ENCODE measurements at places on chromosomes 1 and 21. TPM values are rescaled to one million over a fixed set of nuclear protein-coding genes. Genes with fewer than 3 reads are reported as not detected.

The CFHR5 gene
- not detected for total RNA-seq

The BACE2 gene
- 9.3 TPM for total RNA-seq

The MNDA gene
- 1.0 TPM for total RNA-seq

The LORICRIN gene
- not detected for total RNA-seq

The C1orf21 gene
- total RNA-seq: 128 TPM

The FALEC gene
- total RNA-seq: not detected

The MINDY1 gene
- total RNA-seq: 13.4 TPM

DNA sequence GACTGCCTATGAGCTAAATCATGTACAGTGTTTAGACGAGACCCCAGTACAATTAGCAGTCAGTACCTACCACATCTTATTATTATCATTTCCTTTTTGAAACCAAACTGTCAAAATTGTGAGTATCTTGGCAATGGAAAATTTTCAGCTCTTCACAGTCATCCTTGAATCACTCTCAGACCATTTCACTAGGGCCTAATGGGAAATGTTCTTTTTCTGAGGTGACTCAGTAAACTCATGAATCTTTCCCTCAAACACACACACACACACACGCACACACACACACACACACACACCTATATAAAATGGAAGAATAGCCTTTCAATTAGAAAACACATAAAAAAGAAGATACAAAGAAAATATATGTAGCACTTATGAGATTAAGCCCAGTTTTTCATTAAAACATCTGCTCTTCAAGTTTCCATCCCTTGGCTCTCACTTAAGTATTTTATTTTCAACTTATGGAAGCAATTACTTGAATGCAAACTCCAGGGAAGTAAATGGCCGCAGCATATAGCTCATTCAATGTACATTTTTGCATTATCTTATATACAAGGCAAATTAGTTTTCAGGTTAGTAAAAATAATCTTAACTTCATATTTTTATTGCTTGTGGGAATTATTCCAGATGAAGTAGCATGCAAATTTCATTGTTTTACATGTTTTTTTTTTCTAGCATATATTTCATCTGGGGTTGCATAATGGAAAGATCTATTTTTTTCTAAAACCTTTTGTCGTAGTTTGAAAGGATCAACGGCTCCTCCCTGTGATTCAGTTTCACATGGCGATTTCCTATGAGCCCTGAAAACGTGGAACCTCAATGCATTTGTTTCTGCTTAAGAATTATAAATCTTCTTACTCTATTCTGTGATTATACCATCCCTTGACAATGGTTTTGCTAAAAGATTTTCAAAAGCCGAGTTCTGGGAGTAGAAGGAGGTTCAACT, 46.3 kb upstream of the TMPRSS15 start:
- no peak overlapping the region for H3K27ac ChIP-seq
- H3K36me3 ChIP-seq: no peaks in the 10 kb centered on the region
- H3K4me3 ChIP-seq: no peak overlapping the region
- H3K27me3 ChIP-seq: no peaks in the 10 kb centered on the region
- H3K4me1 ChIP-seq: no peaks in the 10 kb centered on the region
- no peak for DNase-seq

GRCh38 chr1:198967566-198967965, 328.7 kb downstream of the PTPRC start:
- H3K36me3 ChIP-seq: no peaks in the 10 kb centered on the region
- no peaks in the 10 kb centered on the region for H3K27me3 ChIP-seq
- no peak overlapping the region for H3K4me3 ChIP-seq
- DNase-seq: no peak
- no peak overlapping the region for H3K27ac ChIP-seq

GRCh38 chr21:43869486-43870325, 4.7 kb downstream of the AGPAT3 start:
- H3K27ac ChIP-seq: peak overlapping the region; percentile 87
- H3K36me3 ChIP-seq: no peaks in the 10 kb centered on the region
- H3K27me3 ChIP-seq: no peaks in the 10 kb centered on the region
- H3K4me3 ChIP-seq: no peak overlapping the region
- peaks cover 53% of the 10 kb centered on the region for H3K4me1 ChIP-seq

- no peaks in the 10 kb centered on the region for H3K36me3 ChIP-seq
- H3K27ac ChIP-seq: no peak overlapping the region
- DNase-seq: no peak
- no peaks in the 10 kb centered on the region for H3K27me3 ChIP-seq
- H3K4me3 ChIP-seq: no peak overlapping the region
- H3K4me1 ChIP-seq: peaks cover 6% of the 10 kb centered on the region
Observed at GRCh38 chr1:231563247-231563646, 34.8 kb downstream of the TSNAX start.

GRCh38 chr1:56872597-56872996, 18.0 kb downstream of the C8A start:
- no peak overlapping the region for H3K4me3 ChIP-seq
- no peak for DNase-seq
- H3K27me3 ChIP-seq: no peaks in the 10 kb centered on the region
- H3K27ac ChIP-seq: no peak overlapping the region

- H3K36me3 ChIP-seq: no peaks in the 10 kb centered on the region
- no peak for DNase-seq
- H3K27ac ChIP-seq: no peak overlapping the region
- no peaks in the 10 kb centered on the region for H3K4me1 ChIP-seq
Observed at GRCh38 chr1:60831780-60832179, 250.6 kb upstream of the NFIA start.

DNA sequence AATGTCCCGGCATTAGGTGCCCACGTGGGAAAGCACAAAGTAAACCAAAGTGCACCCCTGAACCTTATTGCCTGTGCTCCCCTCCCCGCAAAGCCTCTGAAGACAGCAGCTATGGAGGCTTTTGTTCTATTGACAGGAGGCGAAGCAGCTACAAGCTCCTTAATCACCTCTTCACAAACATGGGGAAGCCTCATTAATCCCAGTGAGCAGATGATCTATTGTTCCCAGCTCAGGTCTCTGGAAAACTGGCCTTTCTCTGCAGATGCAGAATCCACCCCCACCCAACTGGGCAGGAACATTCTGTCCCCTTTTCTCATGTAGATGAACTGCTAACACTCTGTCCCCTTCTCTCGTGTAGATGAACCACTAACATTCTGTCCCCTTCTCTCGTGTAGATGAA, 190.5 kb upstream of the CSF3R start:
- H3K27me3 ChIP-seq: peaks cover 25% of the 10 kb centered on the region
- H3K4me1 ChIP-seq: no peaks in the 10 kb centered on the region
- H3K36me3 ChIP-seq: no peaks in the 10 kb centered on the region
- H3K4me3 ChIP-seq: no peak overlapping the region
- no peak overlapping the region for H3K27ac ChIP-seq

- H3K4me1 ChIP-seq: no peaks in the 10 kb centered on the region
- no peak overlapping the region for H3K27ac ChIP-seq
- H3K36me3 ChIP-seq: no peaks in the 10 kb centered on the region
- H3K4me3 ChIP-seq: no peak overlapping the region
- DNase-seq: no peak
Observed at GRCh38 chr1:238129677-238130076, 239.0 kb upstream of the ZP4 start.

- no peak overlapping the region for H3K27ac ChIP-seq
- no peak overlapping the region for H3K4me3 ChIP-seq
- no peaks in the 10 kb centered on the region for H3K4me1 ChIP-seq
- no peak for DNase-seq
Observed at GRCh38 chr1:183209533-183210158, 23.6 kb downstream of the LAMC2 start.

GRCh38 chr1:39564340-39564739, 12.2 kb downstream of the PABPC4 start:
- H3K36me3 ChIP-seq: peaks cover 100% of the 10 kb centered on the region
- H3K4me1 ChIP-seq: peaks cover 7% of the 10 kb centered on the region
- DNase-seq: no peak

- DNase-seq: no peak
- H3K4me3 ChIP-seq: no peak overlapping the region
- H3K36me3 ChIP-seq: no peaks in the 10 kb centered on the region
- no peak overlapping the region for H3K27ac ChIP-seq
- H3K27me3 ChIP-seq: no peaks in the 10 kb centered on the region
Observed at GRCh38 chr1:34761176-34761761, 1.7 kb downstream of the GJB4 start.

GRCh38 chr1:169108863-169109560, 2.5 kb downstream of the ATP1B1 start:
- H3K27me3 ChIP-seq: no peaks in the 10 kb centered on the region
- peak overlapping the region; percentile 93 for H3K27ac ChIP-seq
- DNase-seq: no peak
- no peaks in the 10 kb centered on the region for H3K36me3 ChIP-seq

- peaks cover 36% of the 10 kb centered on the region for H3K4me1 ChIP-seq
- H3K27me3 ChIP-seq: no peaks in the 10 kb centered on the region
- H3K4me3 ChIP-seq: no peak overlapping the region
- H3K27ac ChIP-seq: no peak overlapping the region
- H3K36me3 ChIP-seq: no peaks in the 10 kb centered on the region
Observed at GRCh38 chr1:219124163-219124562, 49.5 kb upstream of the LYPLAL1 start.

GRCh38 chr21:29453511-29453910, 154.8 kb downstream of the BACH1 start:
- H3K27me3 ChIP-seq: no peaks in the 10 kb centered on the region
- H3K4me3 ChIP-seq: no peak overlapping the region
- no peaks in the 10 kb centered on the region for H3K4me1 ChIP-seq
- H3K27ac ChIP-seq: no peak overlapping the region
- H3K36me3 ChIP-seq: no peaks in the 10 kb centered on the region

GRCh38 chr1:219717536-219717935, 104.6 kb upstream of the ZC3H11B start:
- H3K27me3 ChIP-seq: no peaks in the 10 kb centered on the region
- H3K36me3 ChIP-seq: no peaks in the 10 kb centered on the region
- H3K27ac ChIP-seq: no peak overlapping the region

GRCh38 chr1:240927821-240928220, 315.9 kb upstream of the GREM2 start:
- H3K4me3 ChIP-seq: no peak overlapping the region
- no peaks in the 10 kb centered on the region for H3K4me1 ChIP-seq
- no peak for DNase-seq
- H3K27ac ChIP-seq: no peak overlapping the region
- H3K27me3 ChIP-seq: no peaks in the 10 kb centered on the region

GRCh38 chr1:189983166-189983890, 494.3 kb downstream of the BRINP3 start:
- H3K36me3 ChIP-seq: no peaks in the 10 kb centered on the region
- no peak overlapping the region for H3K27ac ChIP-seq
- no peak overlapping the region for H3K4me3 ChIP-seq
- no peaks in the 10 kb centered on the region for H3K4me1 ChIP-seq

DNA sequence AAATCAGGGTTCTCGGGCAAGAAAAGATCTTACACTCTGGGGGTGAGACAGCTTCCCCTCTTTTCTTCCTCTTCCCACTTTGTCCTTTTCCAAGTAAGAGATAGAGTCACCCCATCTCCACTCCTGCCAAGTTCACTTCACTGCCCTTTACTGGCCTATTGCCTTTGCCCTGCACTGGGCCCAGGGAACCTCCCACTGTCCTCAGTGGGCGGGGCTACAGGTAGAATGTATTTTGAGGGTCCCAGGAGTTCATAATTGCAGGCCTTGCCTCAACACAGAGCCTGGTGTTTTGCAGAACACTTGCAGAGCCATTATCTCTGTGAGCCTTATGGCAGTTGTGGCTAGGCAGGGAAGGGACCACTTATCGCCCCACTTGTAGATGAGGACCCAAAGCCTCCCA, 3.3 kb downstream of the AMPD2 start:
- H3K4me3 ChIP-seq: no peak overlapping the region
- no peaks in the 10 kb centered on the region for H3K27me3 ChIP-seq
- peaks cover 4% of the 10 kb centered on the region for H3K4me1 ChIP-seq
- no peak overlapping the region for H3K27ac ChIP-seq
- no peaks in the 10 kb centered on the region for H3K36me3 ChIP-seq
- no peak for DNase-seq

GRCh38 chr1:17768651-17769241, 13.6 kb downstream of the ACTL8 start:
- no peak overlapping the region for H3K27ac ChIP-seq
- H3K4me3 ChIP-seq: no peak overlapping the region
- no peaks in the 10 kb centered on the region for H3K36me3 ChIP-seq
- no peaks in the 10 kb centered on the region for H3K4me1 ChIP-seq
- no peak for DNase-seq
